ENCODE measurements at places on chromosomes 3 and 15. TPM values are rescaled to one million over a fixed set of nuclear protein-coding genes. Genes with fewer than 3 reads are reported as not detected.

The PCOLCE2 gene
- polyA plus RNA-seq = 16.1 TPM

DNA sequence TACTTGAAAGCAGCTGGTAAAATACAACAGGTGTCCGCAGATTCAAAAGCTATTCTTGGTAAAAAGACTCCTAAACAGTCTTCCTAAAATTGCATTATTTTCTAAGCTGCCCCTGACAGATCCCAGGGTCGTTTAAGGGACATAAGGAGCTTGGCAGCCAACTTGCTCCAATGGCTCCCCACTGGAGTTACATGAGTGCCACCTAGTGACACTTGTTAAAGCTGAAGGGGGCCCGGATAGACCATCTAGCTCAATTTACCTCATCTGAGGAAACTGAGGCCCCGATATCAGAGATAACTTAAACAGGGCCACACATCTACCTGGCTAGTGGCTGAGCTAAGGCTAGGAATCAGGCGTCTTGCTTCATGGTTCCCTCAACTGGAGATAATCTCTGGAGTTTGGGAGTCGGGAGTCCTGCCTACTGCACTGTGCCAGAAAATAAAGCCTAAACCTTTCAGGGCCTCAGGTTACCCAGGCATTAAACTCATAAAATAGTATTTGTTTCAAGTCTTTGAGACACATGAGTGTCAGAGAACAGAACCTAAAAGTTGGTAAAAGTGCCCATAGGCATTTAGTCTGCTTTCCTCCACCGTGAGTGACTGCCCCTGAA is 6.5 kb upstream of the TBC1D23 start:
- H3K27me3 ChIP-seq = no peaks in the 10 kb centered on the region
- H3K36me3 ChIP-seq = no peaks in the 10 kb centered on the region
- H3K27ac ChIP-seq = no peak overlapping the region
- no peak overlapping the region for H3K4me3 ChIP-seq
- peak; percentile 76 for DNase-seq

The GPR160 gene
- polyA plus RNA-seq = 0.58 TPM

The DNAH12 gene
- polyA plus RNA-seq = 0.06 TPM

DNA sequence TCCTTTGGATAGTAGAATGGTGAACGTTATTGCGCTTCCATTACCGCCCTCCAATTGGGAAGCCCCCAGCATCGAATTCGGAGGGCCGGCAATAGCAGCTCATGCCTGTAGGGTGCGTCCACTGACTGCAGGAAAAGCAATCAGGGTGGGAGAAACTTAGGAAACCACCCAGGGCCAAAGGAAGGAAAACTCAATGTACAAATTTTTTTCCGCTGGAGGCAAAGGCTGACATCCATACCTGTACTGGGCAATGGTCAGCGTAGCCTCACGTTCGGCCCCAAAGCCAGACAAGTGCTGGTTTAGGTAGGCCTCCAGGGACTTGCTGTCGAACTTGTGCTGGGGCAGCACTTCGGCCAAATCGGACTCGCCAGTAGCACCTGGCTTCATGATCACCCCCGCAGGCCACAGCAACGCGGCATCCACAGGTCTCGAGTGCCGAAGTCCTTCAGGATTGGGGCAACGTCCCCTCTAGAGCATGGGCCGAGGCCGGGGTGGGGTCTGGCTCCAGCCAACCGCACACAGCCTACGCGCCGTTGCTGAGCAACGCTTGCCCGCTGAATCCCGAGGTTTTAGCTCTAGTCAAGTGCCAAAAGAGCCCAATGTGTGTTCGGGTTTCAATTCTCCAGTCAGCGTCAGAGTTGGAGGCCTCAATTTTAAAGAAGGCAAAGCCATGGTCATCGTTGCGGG is at the start of gene ACAD11:
TSS of gene ACAD11 (minus strand) at position 445 of the 687 bp plus-strand sequence. CDS start at position 387, 58 bp downstream.
- H3K4me1 ChIP-seq = no peaks in the 10 kb centered on the region
- peak within 1 kb of the TSS; percentile 92 for H3K27ac ChIP-seq
- no peaks in the 10 kb centered on the region for H3K27me3 ChIP-seq
- H3K36me3 ChIP-seq = no peaks in the 10 kb centered on the region

The MAN2C1 gene
- polyA plus RNA-seq = 40.6 TPM

GRCh38 chr15:84914909-84915605 is 30.6 kb downstream of the SLC28A1 start:
- no peaks in the 10 kb centered on the region for H3K27me3 ChIP-seq
- H3K4me1 ChIP-seq = peaks cover 7% of the 10 kb centered on the region
- H3K4me3 ChIP-seq = no peak overlapping the region
- no peak overlapping the region for H3K27ac ChIP-seq
- H3K36me3 ChIP-seq = no peaks in the 10 kb centered on the region

GRCh38 chr3:101701696-101702634 is 15.4 kb upstream of the RPL24 start:
- DNase-seq = no peak
- no peak overlapping the region for H3K27ac ChIP-seq
- H3K4me3 ChIP-seq = no peak overlapping the region
- H3K27me3 ChIP-seq = no peaks in the 10 kb centered on the region
- no peaks in the 10 kb centered on the region for H3K36me3 ChIP-seq
- H3K4me1 ChIP-seq = no peaks in the 10 kb centered on the region

GRCh38 chr3:45211466-45212094 is 14.5 kb downstream of the TMEM158 start:
- H3K27ac ChIP-seq = no peak overlapping the region
- H3K36me3 ChIP-seq = no peaks in the 10 kb centered on the region
- H3K27me3 ChIP-seq = no peaks in the 10 kb centered on the region
- H3K4me3 ChIP-seq = no peak overlapping the region
- H3K4me1 ChIP-seq = peaks cover 6% of the 10 kb centered on the region

The APOD gene
- 1.9 TPM for polyA plus RNA-seq

GRCh38 chr3:61783993-61784718 is 222.8 kb downstream of the PTPRG start:
- no peak overlapping the region for H3K4me3 ChIP-seq
- no peaks in the 10 kb centered on the region for H3K27me3 ChIP-seq
- H3K4me1 ChIP-seq = peaks cover 7% of the 10 kb centered on the region

DNA sequence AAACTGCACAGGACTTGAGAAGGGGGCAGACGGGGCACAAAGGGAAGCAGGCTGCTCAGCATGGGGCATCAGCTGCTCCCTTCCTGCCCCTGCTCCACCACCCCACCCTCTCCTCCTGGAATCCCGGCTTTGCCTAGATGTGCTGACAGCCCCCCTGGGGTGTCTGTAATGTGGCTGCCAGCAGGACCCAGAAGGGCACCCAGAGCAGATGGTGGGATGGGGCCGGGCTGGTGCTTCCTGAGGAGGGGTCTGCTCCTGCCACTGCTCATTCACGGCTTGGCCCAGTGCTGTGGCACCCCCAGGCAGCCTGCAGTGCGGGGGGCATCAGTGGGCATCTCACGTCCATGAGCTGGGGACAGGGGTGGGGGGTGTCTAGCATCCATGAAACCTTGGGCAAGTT is 10.2 kb downstream of the H1-8 start:
- peaks cover 18% of the 10 kb centered on the region for H3K36me3 ChIP-seq
- no peak for DNase-seq
- H3K27ac ChIP-seq = no peak overlapping the region
- H3K27me3 ChIP-seq = no peaks in the 10 kb centered on the region
- H3K4me1 ChIP-seq = peaks cover 19% of the 10 kb centered on the region

GRCh38 chr3:132164469-132165092 is 129.8 kb upstream of the CPNE4 start:
- peak; percentile 32 for DNase-seq
- no peaks in the 10 kb centered on the region for H3K36me3 ChIP-seq
- no peaks in the 10 kb centered on the region for H3K4me1 ChIP-seq
- H3K4me3 ChIP-seq = no peak overlapping the region

GRCh38 chr15:51327081-51327480 is 11.3 kb downstream of the CYP19A1 start:
- DNase-seq = no peak
- H3K4me3 ChIP-seq = no peak overlapping the region
- no peaks in the 10 kb centered on the region for H3K4me1 ChIP-seq
- H3K27me3 ChIP-seq = peaks cover 3% of the 10 kb centered on the region
- no peak overlapping the region for H3K27ac ChIP-seq

GRCh38 chr3:114418724-114419543 is 125.1 kb downstream of the TIGIT start:
- peak; percentile 98 for DNase-seq
- H3K27me3 ChIP-seq = no peaks in the 10 kb centered on the region

DNA sequence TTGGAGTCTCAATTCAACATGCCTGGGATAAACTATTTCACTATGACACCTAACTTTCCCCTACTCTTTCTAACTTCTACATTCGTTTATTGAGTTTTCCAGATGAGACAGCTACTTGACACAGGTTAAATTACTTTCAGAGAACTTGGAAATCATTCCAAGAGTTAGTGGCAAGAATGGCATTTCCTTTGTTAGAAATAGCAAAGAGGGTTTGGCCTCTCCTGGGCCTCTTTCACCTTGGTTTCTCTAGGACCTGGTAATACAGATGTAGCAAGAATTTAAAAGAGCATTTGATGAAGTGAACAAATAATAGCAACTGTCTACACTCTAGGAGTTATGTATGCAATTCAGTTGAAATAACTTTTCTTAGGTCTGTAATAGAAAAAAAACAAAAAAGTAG is 748.9 kb downstream of the MECOM start:
- no peaks in the 10 kb centered on the region for H3K36me3 ChIP-seq
- H3K4me3 ChIP-seq = no peak overlapping the region
- H3K27me3 ChIP-seq = no peaks in the 10 kb centered on the region
- no peaks in the 10 kb centered on the region for H3K4me1 ChIP-seq

DNA sequence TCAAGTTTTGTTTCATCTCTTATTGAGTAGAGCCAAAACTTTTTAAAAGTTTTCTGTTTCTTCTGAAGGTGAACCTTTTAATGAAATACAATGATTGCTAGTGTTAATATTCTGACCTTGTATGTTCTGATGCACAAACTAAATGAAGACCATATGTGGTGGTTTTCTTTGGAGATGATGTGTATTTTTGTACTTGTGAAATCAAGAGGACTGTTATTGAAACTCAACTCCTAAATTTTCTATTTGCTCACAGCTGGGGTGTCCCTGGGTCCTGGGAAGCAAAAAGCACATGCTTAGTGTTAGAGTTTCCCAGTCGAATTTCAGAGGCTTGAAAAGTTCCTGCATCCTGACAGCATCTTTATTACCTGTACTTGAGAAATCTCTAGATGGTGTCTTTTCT is 1185.8 kb upstream of the ALCAM start:
- no peaks in the 10 kb centered on the region for H3K27me3 ChIP-seq
- no peaks in the 10 kb centered on the region for H3K4me1 ChIP-seq
- no peak overlapping the region for H3K27ac ChIP-seq
- no peak for DNase-seq
- no peaks in the 10 kb centered on the region for H3K36me3 ChIP-seq
- H3K4me3 ChIP-seq = no peak overlapping the region

- no peaks in the 10 kb centered on the region for H3K36me3 ChIP-seq
- H3K27me3 ChIP-seq = no peaks in the 10 kb centered on the region
- no peak overlapping the region for H3K27ac ChIP-seq
- H3K4me1 ChIP-seq = no peaks in the 10 kb centered on the region
- H3K4me3 ChIP-seq = no peak overlapping the region
Measured at GRCh38 chr15:59866642-59867041, 137.5 kb upstream of the FOXB1 start.

DNA sequence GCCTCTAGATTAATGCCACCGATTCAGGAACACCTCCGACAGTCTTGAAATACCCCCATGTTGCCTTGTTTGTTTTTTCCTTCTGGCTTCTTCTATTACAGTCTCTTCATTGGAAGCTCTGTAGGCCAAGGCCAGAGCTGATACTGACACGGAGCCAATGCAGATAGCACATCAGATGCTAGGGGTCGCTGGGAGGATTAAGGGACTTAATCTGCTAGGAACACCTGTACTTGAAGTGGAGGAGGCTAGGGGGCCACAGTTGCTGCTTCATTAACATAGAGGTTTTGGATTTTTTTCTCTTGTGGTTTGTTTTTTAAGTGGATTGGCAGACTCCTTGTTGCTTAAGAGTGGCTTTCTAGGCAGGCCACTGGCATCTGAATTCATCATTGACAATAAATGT is 49.6 kb downstream of the PARP14 start:
- no peaks in the 10 kb centered on the region for H3K4me1 ChIP-seq
- H3K27me3 ChIP-seq = no peaks in the 10 kb centered on the region
- no peak overlapping the region for H3K27ac ChIP-seq
- no peak overlapping the region for H3K4me3 ChIP-seq

The IGDCC3 gene
- polyA plus RNA-seq = not detected

DNA sequence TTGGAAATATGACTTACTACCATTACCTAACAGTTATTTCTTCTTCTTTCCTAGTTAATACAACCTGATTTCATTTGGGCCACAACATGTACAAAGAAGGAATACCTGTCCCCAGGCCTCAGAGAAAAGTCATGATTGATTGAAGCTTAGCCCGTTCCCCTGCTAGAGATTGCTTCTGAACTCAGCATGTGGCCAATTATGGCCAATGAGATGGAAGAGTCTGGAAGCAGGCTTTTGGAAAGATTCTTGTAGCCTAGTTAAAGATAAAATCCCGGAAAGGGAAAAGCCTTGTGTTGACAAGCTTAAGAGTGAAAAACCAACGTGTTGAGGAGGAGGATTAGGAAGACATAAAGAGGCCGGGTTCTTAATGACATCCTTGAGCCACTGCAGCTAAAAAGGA is 17.0 kb upstream of the TM6SF1 start:
- no peak for DNase-seq
- no peaks in the 10 kb centered on the region for H3K36me3 ChIP-seq
- no peaks in the 10 kb centered on the region for H3K27me3 ChIP-seq
- H3K27ac ChIP-seq = no peak overlapping the region
- no peak overlapping the region for H3K4me3 ChIP-seq

The PTX3 gene
- polyA plus RNA-seq = 555 TPM

DNA sequence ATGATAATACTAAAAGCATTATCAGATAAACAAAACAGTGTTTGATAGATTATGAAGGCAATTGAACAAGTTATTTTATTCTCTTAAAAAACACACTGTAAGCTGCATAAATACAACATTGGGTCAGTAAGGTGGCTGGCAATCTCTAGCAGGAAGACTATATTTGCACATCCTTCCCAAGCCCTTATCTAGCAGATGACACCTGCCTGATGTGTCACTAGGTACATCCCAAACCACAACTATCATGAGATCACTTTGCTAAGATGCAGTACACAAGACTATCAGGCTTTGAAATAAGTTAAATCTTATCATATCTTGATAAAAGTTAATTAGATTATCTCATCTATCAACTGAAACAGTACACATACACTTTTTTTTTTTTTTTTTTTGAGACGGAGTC is 417.4 kb downstream of the MECOM start:
- H3K4me3 ChIP-seq = no peak overlapping the region
- H3K27ac ChIP-seq = no peak overlapping the region
- no peaks in the 10 kb centered on the region for H3K36me3 ChIP-seq
- H3K4me1 ChIP-seq = no peaks in the 10 kb centered on the region

The PLSCR2 gene
- polyA plus RNA-seq = not detected

The MTFMT gene
- polyA plus RNA-seq = 16.6 TPM

- H3K4me1 ChIP-seq = no peaks in the 10 kb centered on the region
- no peak overlapping the region for H3K27ac ChIP-seq
- no peaks in the 10 kb centered on the region for H3K27me3 ChIP-seq
- no peak for DNase-seq
- H3K36me3 ChIP-seq = no peaks in the 10 kb centered on the region
- no peak overlapping the region for H3K4me3 ChIP-seq
Measured at GRCh38 chr3:152893647-152894046, 58.7 kb downstream of the P2RY1 start.

The AP3B2 gene
- polyA plus RNA-seq = 0.09 TPM
